ENCODE measurements at places on chromosomes 3 and 15. TPM values are rescaled to one million over a fixed set of nuclear protein-coding genes. Genes with fewer than 3 reads are reported as not detected.

DNA sequence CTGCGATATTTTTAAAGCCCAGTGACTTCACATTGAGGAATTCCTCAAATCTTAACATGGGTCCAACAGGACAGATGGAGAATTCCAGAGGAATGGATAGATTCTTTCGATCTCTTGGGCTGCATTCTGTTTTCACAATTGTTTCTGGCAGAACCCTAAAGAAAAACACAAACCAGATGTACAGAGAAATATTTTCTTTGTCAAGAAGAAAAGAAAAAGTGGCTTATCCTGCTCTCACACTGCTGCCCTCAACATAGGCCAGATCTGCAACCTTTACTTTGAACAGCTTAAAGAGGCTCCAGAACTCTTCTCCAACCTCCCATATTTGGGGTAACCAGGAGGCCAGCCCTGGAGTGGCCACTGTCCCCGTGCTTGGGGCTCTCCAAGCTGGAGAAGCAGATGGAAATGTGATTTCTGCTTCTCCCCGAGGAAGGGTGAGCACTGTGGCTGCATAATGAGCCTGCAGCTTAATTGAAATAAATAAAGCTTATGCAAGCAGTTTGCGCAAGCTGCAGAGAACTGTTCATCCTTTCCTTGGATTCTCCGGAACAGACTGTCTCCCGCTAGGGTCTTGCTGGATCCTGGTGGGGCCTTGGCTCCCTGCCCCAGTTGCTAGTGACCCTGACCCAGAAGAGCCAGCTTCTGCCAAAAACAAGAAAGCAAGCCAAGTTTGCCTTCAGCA lies 453.2 kb upstream of the PROK2 start:
- no peak overlapping the region for H3K27ac ChIP-seq
- H3K4me1 ChIP-seq = no peaks in the 10 kb centered on the region
- no peaks in the 10 kb centered on the region for H3K27me3 ChIP-seq
- no peak for DNase-seq
- no peak overlapping the region for H3K4me3 ChIP-seq

- DNase-seq = no peak
- peaks cover 100% of the 10 kb centered on the region for H3K36me3 ChIP-seq
- peaks cover 42% of the 10 kb centered on the region for H3K4me1 ChIP-seq
- no peak overlapping the region for H3K27ac ChIP-seq
Measured at GRCh38 chr3:37537914-37538691, 323.6 kb upstream of the CTDSPL start.

REC114 gene
- not detected for total RNA-seq

ATP13A4 gene
- 1.6 TPM for total RNA-seq

DNA sequence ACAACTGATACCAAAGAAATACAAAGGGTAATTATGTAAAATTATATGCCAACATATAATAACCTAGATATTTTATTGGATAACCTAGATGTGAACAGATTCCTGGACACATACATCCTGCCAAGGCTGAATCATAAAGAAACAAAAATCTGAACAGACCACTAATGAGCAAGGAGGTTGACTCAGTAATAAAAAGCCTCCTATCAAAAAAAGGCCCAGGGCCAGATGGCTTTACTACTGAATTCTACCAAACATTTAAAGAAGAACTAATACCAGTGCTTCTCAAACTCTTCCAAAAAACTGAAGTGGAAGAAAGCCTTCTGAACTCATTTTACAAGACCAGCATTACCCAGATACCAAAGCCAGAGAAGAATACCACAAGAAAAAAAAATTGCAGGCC lies 32.4 kb downstream of the THBS1 start:
- DNase-seq = no peak
- H3K27ac ChIP-seq = no peak overlapping the region
- H3K36me3 ChIP-seq = no peaks in the 10 kb centered on the region

GRCh38 chr3:31423482-31423881 lies 109.2 kb upstream of the STT3B start:
- DNase-seq = no peak
- H3K27me3 ChIP-seq = no peaks in the 10 kb centered on the region
- no peak overlapping the region for H3K4me3 ChIP-seq
- H3K27ac ChIP-seq = no peak overlapping the region
- H3K4me1 ChIP-seq = no peaks in the 10 kb centered on the region
- no peaks in the 10 kb centered on the region for H3K36me3 ChIP-seq

DNA sequence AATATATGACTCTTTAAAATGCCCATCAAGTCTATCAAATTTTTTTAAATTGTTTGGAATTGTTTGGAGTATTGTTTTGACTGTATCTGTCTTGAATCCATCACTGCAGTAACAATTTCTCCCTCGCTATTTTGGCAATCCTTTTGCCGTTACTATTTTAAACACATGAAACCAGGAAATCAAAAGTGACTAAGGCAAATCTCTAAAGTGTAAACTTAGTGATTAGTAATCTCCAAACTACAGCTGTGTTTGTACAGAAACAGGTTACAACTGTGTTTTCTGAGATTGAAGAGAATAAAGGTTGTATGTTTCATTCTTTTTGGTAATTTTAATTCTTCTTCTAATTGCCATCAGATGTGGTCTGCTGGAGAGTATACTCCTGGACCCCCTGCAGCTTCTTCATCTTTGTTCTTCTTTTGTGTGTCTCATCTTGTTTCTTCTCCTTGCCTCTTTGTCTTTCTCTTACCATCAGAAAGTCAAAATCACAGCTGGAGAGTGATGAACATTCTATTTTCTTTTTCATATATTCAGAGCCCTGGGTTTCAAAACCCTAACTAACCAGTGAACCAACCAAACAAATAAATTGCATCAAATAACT lies 465.4 kb downstream of the RBMS3 start:
- DNase-seq = no peak
- no peaks in the 10 kb centered on the region for H3K27me3 ChIP-seq
- no peak overlapping the region for H3K4me3 ChIP-seq
- H3K4me1 ChIP-seq = no peaks in the 10 kb centered on the region
- H3K36me3 ChIP-seq = no peaks in the 10 kb centered on the region

LSMEM2 gene
- not detected for total RNA-seq

- peak overlapping the region; percentile 100 for H3K27ac ChIP-seq
- H3K4me3 ChIP-seq = peak overlapping the region; percentile 63
- H3K36me3 ChIP-seq = peaks cover 9% of the 10 kb centered on the region
- peak; percentile 91 for DNase-seq
- H3K4me1 ChIP-seq = peaks cover 54% of the 10 kb centered on the region
- H3K27me3 ChIP-seq = no peaks in the 10 kb centered on the region
Measured at GRCh38 chr15:92883163-92883875, 16.8 kb upstream of the CHD2 start.
